ENCODE measurements at places on chromosomes 3 and 15.

GRCh38 chr3:152513301-152513960 is 244.7 kb downstream of the MBNL1 start:
- no peak for DNase-seq

DNA sequence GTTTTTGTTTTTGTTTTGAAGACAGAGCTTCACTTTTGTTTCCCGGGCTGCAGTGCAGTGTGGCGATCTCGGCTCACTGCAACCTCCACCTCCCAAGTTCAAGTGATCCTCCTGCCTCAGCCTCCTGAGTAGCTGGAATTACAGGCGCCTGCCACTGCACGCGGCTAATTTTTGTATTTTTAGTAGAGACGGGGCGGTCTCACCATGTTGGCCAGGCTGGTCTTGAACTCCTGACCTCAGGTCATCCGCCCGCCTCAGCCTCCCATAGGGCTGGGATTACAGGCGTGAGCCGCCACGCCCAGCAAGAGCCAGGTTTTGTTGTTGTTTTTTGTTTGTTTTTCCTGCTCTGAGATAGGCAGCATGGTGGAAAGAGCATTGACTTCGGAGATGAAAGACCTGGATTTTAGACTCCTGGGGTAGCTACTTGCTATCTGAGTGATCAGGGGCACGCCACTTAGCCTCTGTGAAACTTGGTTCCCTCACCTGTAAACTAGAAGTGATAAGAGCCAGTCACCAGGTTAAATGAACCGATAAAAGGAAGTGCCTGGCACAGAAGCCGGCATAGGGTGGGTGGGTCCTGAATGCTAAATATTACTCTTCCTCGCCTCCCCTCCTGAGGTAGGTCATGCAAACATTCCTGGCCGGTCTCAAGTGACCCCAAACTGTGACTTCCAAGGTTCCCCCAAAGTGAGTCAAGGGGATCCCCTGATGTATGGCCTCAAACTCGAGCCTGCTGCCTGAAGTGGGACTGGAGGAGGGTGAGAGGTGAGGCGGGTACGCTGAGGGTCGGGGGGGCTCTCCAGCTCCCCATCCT is 62.9 kb upstream of the MCF2L2 start:
- no peak for DNase-seq

GRCh38 chr15:52496776-52497470 is 31.8 kb downstream of the MYO5A start:
- DNase-seq: no peak

DNA sequence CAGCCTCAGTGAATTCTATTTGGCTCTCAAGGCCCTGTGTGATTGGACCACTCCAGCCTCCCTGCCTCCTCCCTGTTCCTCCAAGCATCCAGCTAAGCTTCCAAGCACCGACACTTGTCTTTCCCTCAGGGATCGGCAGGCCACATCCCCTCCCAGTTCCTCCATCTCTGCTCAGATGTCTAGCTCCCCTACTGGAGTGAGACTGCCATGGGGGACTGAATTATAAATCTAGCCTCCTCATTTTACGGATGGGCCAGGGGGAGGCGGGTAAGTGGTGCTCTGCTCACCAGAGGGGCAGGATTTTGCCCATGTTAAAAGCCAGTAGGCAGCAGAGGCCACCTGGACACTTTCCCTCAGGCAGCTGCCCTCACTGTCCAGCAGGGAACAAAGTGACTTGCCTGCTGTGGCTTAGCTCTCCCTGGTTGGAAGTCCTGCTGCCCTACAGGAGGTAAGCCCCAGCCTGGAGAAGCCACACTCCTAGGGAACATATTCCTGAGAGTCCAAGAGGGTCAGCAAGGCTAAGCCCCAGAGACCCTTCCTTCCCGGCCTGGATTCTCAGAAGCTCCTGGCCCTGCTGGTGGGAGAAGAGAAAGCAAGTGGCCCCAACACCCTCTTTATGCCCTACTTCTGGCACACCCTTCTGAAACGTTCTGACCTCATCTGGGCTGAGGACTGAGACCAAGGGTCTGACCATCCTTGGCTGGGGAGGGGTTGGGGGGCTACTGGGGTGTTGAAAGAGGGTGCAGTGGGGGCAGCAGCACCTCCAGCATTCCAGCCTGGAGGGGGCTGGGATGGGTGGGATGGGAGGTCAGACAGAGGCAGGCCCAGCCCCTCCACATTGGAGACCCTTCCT is 9.1 kb upstream of the HHATL start:
- DNase-seq: no peak

DNA sequence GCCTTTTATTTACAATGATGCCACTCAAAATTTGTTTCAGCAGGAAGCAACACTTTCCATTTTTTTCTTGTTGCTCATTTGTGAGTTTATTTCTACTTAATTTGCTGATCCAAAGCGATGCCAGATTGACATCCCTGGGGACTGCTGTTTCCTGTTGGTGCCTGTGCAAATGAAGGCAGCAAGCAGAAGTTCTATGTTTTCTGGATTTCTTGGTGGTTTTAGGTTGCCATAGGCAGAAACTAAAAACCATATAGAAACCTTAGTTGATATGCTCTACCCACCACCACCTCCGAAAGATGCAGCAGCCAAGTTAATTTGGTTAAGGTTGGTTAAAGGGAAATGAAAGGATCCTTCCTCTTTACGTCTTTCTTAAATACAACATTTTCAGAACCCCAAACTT is 356.2 kb downstream of the RBMS3 start:
- no peak for DNase-seq

- no peak for DNase-seq
These were observed 185.6 kb upstream of the SYNPR start for GRCh38 chr3:63092515-63092914.

DNA sequence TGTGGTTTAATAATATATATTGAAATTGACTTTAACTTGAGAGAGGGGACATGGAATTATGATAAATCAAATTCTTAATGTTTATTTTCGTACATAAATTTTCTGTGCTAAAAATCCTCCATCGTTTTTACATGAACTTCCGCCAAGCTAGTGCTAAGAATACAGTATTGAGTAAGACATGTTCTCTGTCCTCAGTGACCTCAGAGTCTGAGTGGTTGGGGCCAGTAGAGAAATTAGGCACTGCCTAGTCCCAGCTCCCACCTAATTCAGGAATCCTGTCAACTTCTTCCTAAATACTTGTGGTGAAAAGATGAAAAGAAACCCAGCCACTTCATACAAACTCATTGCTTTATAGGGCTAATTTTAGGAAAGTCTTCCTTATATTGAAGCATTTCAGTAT is 110.3 kb downstream of the PPP2R3A start:
- no peak for DNase-seq

- no peak for DNase-seq
These were observed 25.9 kb downstream of the MELTF start for GRCh38 chr3:197003461-197004385.

DNA sequence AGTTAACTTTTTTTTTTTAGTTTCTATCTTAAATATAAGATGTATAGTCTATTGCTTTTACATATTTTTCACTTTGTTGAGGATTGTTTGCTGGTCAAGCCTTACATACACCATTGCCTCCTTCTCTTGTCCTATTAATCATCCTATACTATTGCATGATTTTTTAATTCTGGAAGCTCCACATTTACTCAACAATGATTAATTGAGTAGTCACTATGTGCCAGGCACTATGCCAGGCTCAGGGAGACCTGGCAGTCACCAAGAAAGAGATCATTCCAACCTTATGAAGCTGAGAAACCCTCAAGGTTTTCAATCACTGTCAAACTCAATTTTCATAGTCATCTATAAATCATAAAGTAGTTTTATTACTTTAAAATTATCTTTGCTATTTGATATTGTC is 626.2 kb downstream of the IGSF11 start:
- no peak for DNase-seq

- DNase-seq: no peak
These were observed 570 bp upstream of the NEDD4 start for GRCh38 chr15:55993804-55994560.

- DNase-seq: no peak
These were observed 242.5 kb downstream of the IGSF11 start for GRCh38 chr3:118792191-118792590.

DNA sequence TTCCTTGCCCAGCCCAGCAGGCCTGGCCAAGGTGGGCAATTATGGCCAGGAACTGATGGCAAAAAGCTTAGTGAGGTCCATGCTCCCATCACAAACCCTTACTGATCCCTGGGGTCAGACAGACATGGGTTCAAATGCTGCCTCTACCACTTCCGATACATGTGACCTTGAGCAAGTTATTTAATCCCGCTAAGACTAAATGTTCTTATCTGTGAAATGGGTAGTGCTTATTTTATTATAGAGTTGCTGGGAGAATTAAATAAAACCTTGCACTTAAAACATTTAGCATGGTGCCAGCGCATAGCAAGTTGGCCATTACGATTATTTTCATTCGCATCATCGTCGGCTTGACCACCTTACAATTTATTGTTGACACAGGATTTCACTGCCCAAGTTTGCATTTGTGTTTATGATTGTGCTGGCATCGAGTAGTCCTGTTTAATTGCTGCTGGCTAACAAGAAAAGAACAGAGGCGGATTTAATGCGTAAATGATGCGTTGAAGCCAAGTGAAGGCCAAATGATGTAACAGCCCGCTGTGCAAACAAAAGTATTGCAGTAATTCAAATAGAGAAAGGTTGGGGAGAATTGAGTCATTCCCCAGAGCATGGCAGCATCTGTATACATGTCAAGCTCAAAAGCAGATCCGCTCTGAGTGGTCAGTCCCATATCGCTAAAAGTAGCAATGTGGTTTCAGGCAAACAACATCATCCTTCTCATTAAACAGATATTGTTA is 7.3 kb upstream of the FURIN start:
- no peak for DNase-seq

DNA sequence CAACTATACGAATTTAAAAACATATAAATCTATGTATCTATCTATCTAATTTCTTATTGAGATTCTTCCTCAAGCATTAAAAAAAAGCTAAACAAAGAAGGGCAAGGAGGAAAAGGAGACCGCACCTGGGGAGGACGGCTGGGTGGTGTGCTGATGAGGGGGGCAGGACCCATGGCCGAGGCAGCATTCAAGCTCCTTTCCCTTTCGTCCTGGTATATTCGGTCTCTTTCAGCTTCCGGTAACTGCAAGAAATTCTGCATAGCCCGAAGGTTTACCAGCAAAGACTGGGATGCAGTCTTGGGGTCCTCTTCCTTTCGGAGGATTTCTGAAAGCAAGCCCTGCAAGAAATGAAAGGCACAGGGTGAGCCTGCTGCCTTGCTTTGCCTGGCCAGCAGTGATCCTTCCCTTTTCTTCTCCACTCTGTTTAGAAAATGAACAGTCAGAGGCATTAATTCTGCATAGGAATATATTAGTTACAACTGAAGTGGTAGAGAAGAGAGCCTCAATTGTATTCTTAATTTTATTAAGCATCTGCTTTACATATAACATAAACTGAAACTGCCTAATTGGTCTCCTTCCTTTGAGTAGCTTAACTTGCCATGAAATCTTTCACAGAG is 38.8 kb downstream of the SATB1 start:
- DNase-seq: no peak

GRCh38 chr3:53353202-53353601 is 5.9 kb upstream of the DCP1A start:
- DNase-seq: no peak

DNA sequence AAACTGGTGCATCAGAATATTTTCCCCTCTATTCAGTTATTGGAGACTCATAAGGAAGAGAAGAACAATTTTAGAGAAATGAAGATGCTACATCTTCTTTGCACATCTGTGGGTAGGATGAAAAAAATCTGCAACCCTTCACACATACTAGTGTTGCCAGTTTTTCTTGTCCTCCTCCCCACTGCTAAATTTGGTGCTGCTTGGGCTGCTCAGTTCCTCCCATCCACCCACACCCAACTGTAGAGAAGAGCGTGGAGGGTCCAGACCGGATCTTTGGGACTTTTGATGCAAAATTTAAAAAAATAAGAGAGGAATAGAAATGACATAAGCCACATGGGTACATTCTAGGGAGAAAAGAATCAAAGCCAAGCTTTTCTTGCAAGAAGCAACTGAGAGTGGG is 8.7 kb upstream of the RASA2 start:
- no peak for DNase-seq

DNA sequence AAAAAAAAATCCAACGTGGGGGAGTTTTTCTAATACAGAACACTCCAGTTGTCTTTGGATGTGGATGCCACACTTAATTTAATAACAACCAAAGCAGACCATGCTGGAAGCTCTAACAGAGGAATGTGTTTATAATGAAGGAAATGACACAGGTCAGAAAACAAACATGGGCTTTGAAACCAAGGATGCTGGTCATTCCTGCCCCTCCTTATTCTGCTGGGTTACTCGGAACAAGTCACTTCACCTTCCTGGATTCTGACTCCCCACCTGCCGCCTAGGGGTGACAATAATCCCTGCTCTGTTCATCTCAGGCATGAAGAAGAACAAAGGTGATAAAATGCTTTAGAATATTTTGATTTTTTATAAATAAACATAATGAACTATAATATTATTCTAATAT is 240.9 kb upstream of the ADAMTS9 start:
- no peak for DNase-seq

DNA sequence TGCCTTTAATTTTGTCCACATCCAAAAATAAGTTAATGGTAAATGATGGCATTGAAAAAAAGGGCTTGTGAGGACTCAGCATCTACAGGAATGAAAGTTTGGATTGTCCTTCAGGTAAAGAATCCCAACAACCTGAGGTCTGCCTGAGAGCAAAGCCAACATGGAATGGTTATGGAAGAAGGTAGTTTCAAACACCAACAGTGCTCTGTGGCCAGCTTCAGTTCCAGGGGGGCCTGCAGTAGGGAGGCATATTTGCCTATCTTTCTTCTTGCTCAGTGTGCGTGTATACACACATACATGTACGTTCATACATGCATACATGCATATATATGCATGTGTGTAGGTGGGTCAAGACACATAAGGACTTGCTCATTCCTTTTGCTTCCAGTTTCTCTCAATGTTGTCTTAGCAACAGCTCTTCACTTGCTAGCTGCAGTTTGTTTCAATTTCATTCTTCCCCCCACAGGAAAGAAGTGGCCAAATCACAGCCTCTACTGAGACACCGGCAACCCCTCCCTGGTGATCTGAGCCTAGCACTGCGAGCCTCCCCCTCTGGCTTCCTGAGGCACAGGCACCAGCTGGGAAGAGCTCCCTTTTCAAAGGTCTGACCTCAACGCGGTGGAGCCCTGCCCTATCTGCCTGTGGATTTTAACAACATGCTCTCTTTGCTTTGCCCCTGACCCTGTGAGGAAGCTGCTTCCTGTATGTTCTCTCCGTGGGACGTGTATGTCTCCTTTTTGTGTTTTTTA is 146.2 kb downstream of the KLF13 start:
- peak; percentile 54 for DNase-seq

DNA sequence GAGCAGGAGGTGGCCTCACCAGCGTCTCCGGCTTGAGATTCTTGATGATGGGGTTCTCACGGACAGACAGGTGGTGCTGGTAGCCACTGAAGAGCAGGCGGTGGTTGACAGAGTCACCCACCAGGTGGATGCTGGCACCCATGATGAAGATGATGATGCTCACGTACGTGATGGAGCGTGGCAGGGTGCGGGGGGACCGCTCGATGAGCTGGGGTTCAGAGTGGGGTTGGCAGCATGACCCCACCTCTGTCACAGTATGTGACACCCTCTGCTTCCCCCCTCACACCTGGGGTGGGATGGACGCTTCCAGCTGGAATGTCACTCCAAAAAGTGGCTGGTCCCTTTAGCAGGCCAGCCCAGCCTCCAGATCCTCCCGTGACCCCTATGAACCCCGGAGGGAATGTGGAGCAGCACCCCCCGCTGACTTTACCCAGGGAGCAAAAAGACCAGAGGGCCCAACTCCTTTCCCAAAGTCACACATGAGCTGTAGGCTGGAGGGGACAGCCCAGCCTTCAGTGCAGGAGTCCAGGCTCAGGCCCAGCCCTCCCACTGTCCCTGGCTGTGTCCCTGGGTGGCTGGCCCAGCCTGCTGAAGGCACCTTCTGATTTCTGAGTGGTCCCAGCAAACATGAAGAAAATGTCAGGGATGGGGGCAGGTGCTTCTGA is 6.7 kb upstream of the CALML4 start:
- DNase-seq: no peak

Data from CD4-positive, CD25-positive, alpha-beta regulatory T cell (primary cell).